ENCODE measurements at places on chromosomes 13 and 19.

- no peak for DNase-seq
Observed at GRCh38 chr19:5873617-5874199, 3.4 kb upstream of the FUT5 start.

DNA sequence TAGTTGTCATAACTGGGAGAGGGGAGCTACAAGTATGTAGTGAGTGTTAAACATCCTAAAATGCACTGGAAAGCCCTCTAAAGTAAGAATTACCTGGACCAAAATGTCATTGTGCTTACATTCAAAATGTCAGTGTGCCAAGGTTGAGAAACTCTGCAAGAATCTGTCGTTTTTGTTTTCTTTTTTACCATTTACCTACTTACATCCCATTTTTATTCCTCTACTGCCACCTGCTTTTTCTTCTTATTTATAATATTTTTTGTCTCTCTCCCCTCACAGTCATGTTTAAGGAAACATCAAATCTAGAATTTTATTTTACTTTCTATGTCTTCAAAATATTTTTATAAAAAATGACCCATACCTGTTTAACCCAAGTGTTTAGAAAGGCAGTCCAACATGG, 226.4 kb downstream of the PCDH17 start:
- DNase-seq, result no peak

GRCh38 chr13:102710261-102710679, 15.4 kb upstream of the METTL21C start:
- DNase-seq, result no peak

DNA sequence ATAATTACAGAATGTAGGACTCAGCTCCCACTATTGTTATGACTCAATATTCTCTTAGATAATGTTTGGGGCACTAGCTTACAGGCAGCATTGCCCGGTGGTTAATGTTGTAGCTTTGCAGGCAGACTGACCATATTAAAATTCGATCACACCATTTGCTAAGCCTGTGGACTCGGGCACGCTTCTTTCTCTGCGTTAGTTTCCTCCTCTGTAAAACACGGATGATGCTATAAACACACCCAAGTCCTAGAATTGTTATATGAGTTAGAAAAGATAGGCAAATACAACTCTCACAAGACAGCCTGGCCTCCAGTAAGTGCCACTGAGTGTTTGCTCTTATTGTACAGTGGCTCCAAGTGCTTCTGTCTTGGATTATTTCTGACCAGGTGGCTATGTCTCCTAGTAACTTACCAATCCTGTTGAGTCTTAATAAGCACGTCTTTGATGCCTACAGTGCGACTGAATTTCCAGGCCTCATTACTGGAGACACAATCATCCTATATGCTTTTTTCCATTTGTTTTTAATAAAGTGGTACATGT, 50.0 kb upstream of the ALOX5AP start:
- no peak for DNase-seq

- no peak for DNase-seq
Observed at GRCh38 chr13:42396901-42397655, 125.1 kb downstream of the AKAP11 start.

GRCh38 chr19:31516756-31517155, 167.5 kb upstream of the TSHZ3 start:
- DNase-seq, result no peak

DNA sequence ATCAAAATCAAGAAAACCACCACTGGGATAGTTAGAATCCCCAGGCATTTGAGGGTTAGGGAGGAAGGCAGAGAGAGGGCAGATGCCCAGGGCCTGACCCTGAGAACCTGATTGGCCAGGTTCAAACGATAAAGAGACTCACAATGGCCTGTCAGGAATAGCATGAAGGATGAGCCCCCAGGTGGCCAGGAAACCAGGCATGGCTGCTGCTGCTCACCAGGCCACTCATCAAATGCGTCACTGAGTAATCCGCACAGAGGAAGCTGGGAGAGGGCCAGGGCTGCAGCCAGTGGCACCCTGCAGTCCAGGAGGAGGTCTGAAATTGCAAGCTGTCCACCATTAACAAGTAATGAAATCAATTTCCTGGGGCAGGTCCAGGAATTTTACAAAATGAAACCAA, 111.3 kb downstream of the KATNAL1 start:
- no peak for DNase-seq

Measured in GM12864 (cell line).